MV-4-11 (cell line): ENCODE measurements at places on chromosomes 3 and 15.
A peak's percentile ranks its signal among the peaks of the same experiment; 100 is the strongest.

- DNase-seq, result no peak
These were observed 30.5 kb downstream of the TMEM44 start for GRCh38 chr3:194602669-194603171.

DNA sequence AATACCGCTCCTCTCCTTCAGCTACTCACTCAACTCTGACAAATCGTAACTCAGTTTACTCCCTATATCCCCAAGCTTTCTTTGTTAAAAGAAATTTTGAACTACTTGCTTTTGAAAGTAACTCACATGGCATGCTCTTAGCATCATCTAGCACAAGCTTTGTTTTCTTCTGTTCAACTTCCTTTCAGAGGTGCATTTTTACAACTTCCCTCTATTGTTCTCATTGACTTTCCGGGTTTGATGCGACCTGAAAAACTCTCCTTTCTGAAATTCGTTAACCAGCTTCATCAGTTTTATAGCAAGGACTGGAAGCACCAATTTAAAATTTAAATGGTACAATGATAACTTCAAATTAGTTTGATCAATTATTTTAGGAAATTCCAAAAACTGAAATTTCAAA is 629.5 kb upstream of the TGFBR2 start:
- DNase-seq, result no peak

- peak; percentile 3 for DNase-seq
These were observed 102.5 kb downstream of the ZMAT3 start for GRCh38 chr3:178969004-178969700.

- no peak for DNase-seq
These were observed 21.7 kb downstream of the ALS2CL start for GRCh38 chr3:46671541-46672348.

DNA sequence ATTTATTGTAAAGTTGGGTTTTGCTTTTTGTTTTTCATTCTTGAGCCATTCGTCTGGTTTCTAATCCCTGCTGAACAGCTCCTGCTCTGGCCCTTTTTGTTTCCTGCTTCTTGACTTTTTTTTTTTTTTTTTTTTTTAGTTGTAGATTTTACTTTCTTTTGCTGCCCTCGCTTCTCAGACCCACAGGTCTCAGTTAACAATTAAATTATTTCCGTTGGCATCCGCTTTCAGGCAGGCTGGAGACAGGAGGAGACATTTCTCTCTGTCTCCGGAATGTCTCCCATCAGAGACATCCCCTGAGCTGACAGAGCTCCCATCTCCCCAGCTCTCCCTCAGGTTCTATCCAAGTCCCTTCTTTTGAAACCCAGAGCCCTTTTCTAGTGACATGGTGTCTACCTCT is 68.6 kb downstream of the SLC6A6 start:
- no peak for DNase-seq

DNA sequence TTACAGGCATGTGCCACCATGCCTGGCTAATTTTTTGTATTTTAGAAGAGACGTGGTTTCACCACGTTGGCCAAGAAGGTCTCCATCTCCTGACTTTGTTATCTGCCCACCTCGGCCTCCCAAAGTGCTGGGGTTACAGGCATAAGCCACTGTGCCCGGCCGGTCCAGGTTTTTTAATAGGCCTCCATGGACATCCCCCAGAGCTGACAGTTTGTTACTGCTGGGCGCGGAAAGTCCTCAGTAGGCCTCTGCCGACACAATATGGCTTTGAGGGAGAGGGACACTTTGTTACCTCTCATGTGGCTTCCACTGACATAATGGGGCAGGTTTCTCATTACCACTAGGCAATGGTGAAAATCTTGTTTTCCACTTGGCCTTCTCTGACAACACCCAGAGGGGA is 152.0 kb downstream of the WNT7A start:
- no peak for DNase-seq

- no peak for DNase-seq
These were observed 46.8 kb downstream of the ITGB5 start for GRCh38 chr3:124840331-124840730.

- DNase-seq, result no peak
These were observed 14.0 kb downstream of the CSNK1G1 start for GRCh38 chr15:64341961-64342360.

GRCh38 chr3:121508389-121508788 is 37.4 kb downstream of the POLQ start:
- DNase-seq, result no peak

DNA sequence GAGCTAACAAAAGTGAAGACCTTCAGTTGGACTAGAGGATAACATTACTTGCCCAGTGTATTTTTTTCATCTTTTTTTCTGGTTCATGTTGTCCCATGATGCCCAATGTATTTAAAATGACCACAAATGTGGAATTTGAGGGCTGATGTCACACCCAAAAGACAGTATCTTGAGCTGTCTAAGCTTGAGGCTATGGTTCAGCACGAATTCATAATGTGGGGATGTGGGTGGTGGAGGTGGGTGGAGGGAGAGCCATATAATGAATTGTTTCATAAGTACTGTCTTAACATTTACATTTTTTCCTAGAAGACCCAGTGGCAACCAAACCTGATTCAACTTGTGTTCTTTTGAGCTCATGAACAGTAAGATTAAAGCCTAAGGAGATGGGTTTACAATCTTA is 37.5 kb downstream of the CHAC1 start:
- DNase-seq, result no peak

DNA sequence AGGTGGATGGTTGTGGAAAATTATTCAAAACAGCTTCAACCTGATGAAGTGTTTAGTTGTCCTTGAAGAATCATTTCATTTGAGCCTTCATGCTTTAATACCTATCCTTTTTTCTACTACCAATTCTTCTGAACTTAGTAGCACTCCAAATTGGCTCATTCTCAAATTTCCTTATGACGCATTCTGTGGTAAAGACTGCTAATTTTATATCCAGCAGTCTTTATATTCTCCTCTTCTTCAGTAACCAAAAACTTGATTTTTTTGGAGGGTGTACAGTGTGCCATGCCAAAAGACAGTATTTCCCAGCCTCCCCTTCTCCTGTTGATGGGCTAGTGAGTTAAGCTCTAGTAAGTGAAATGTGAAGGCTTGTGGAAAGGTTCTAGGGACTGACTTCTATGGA is 25.2 kb downstream of the CGNL1 start:
- DNase-seq, result no peak

- no peak for DNase-seq
These were observed 200.1 kb downstream of the OPA1 start for GRCh38 chr3:193793123-193793522.

- DNase-seq, result no peak
These were observed 41.2 kb downstream of the ADIPOQ start for GRCh38 chr3:186883686-186884058.

GRCh38 chr15:39622660-39623516 is 42.0 kb downstream of the THBS1 start:
- no peak for DNase-seq

DNA sequence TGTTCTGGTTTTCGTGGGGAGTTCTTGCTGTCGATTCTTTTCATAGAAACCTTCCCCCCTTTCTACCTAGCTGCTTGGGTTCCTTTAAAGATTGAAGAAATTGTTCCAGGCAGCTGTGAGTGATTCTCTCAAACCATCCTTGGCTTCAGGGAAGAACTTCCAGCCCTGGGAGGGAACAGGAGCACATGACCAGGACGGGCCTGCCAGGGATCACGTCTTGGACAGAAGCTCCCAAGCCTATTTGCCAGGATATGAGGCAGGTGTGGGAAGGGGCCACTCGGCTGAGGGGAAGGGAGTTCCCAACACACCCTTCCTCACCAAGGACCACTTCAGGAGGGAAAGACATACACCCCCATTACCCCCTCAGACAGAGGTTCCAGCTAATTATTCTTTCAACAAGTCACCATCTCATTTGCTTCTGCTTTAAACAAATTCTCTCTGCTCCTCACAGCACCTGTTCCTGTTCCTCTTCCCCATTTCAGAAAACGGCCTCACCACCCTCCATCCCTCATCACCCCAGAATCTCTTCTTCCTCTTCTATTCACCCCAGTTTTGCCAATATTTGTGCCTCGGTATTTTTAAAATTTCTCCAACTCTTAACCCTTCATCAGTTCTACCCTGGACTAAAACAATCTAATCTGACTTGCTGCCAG is 62.5 kb downstream of the WHAMM start:
- DNase-seq, result peak; percentile 51

DNA sequence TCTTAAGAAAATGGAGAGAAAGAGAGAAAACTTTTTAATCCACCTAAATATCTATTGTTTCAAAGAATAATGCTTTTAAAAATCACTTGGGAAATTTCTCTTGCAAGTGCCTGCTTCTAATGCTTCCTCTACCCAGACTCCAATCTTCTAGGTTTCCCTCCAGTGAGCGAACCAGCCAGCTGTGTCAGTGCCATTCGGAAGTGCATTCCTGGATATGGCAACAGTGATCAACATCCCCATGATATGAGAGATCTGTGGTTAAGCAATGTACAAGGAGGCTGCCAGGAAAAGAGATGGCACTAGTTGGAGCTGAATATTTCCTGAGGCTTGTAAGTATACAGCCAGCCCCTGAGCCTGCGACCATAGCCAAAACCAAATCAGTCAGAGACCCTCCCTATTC is 53.3 kb upstream of the KCNMB2 start:
- DNase-seq, result no peak

GRCh38 chr3:152348436-152349177 is 79.9 kb downstream of the MBNL1 start:
- no peak for DNase-seq

GRCh38 chr3:48555949-48556795 is 431 bp downstream of the PFKFB4 start:
- DNase-seq, result no peak

DNA sequence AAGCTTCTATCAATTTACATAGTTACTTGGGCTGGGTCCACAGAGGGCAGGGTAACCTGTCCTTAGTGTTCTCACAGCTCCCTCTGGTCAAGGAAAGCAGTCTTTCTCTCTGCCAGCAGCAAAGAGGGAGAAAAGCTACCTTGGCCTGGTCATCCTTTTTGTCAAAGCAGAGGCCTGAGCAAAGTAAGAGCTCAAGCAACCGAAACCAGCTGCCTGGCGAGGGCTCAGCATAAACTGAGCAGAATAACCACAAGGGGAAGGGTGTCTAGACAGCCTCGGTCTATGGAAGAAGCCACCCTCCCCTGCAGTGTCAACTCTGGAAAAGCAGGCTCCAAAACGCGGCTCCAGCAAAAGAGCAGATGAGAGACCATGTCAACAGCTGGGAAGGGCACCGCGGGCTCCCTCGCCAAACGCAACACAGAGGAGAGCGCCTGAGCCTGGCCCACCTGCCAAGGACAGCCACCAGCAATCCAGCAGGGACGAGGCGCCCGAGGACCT is 17.4 kb downstream of the LRIG1 start:
- DNase-seq, result no peak

DNA sequence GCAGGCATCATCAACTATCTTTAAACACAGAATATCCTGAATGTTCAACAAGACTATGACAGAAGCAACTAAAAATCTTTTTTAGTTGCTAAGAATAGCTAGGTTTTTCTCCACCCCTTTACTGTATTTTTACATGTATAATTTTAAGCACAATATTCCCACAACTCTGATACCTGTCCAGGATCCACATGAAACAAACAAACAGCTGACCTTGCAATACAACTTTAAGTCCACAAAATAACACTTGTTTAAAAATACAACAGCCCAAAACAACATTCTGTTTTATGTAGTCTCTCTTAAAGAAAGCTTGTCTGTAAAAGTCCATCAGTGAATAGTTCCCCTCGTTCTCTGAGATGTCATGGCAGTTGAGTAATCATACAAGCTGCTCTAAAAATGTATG is 41.1 kb downstream of the IFT57 start:
- no peak for DNase-seq

DNA sequence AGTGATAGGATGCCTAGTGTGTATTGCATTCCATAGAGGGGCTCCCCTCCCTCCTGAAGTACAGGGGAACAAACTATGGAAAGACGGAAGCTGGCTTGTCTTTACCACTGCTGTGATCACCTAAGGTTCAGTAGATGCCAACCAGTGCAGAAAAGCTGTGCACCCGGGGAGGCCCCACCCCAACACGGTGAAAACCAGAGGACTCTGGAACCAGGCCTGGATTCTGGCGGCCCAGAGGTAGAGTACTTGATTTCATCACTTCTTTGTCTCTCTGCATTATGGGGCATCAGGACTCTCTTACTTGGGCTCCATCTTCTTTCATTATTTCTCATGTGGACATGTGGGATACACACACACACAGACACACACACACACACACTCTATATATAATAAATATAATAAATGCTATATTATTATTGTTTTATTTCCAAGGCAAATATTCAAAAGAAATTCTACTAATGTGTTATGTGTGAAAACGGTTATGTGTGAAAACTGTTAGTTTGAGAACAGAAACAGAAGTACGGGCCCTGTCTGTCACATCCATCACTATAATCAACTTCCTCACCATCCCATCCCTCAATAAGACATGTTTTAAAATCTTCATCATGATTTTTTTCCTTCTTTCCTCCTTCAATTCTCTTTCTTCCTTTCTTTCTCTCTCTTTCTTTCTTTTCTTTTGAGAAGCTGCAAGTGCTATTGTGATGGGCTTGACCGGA is 152.4 kb upstream of the CMC1 start:
- no peak for DNase-seq

DNA sequence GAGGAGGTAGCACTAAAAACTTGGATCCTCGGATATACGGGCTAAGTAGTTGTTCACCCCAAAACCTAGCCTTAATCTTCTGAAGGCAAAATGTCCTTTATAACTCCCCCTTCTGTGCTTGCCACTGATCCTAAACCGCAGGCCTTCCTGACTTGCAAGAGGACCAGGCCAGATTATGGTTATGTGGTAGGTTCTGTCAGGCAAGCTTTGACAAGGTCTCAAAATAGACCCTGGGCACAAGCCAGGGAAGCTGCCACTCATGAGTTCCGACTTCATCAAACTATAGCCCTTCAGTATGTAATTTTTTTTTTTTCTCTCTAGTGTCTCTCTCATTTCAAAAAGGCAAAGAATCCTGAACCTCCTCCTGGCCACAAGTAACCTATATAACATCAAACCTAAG is 3.2 kb downstream of the LRRFIP2 start:
- peak; percentile 81 for DNase-seq

DNA sequence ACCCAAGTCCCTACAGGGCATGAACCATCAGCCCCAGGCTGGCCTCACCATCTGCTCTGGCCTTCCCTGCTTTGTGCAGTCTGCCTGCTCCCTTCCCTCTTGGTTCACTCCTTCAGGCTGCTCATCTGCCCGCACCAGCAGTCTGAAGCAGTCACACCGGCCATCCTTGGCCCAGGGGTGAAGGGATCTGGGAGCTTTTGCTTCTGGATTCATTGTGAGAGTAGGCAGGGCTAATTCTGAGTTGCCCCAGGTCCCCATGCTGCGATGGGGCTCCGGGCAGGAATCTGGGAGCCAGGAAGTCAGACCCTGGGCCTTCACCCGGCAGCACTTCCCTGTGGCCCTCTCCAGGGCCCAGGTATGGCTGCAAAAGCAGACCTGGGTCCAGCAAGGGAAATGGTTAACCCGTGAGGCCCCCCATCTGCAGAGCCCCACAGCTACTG is 99.7 kb downstream of the VGLL4 start:
- DNase-seq, result no peak

DNA sequence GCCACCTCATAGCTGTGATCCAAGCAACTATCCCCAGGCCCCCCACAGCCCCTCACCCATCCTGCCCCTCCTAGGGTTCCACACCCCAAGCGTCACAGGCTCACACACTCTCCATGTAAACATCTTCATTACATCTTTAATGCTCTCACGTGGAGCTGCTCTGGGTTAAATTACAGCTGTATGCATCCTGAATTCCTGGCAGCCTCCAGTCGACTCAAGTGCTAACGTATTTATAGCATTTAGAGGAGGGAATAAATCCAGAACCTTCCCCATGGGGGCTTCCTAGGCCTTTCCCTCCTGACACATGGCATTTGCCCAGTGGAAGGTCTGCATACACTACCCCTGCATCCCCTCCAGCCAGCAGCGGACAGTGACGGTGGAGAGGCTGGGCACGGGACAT is 9.6 kb downstream of the C3orf18 start:
- no peak for DNase-seq

GRCh38 chr3:195263193-195263924 is 7.6 kb downstream of the XXYLT1 start:
- DNase-seq, result peak; percentile 48
